ENCODE measurements at places on chromosomes 6 and 20. TPM values are rescaled to one million over a fixed set of nuclear protein-coding genes. Genes with fewer than 3 reads are reported as not detected.

Gene CYP21A2
- not detected for total RNA-seq

Gene OR2B6
- total RNA-seq: not detected

Gene PROKR2
- total RNA-seq: 44.8 TPM

Gene KHDC1L
- not detected for total RNA-seq

Gene ENPP5
- 5.0 TPM for total RNA-seq

Gene C20orf202
- total RNA-seq: 1.3 TPM

Gene DEFB116
- not detected for total RNA-seq

Gene HMGN3
- total RNA-seq: 58.8 TPM

Gene MOG
- total RNA-seq: 0.31 TPM

Gene GHRH
- not detected for total RNA-seq

Gene PMEPA1
- 7.5 TPM for total RNA-seq

Gene PARD6B
- total RNA-seq: 9.4 TPM

Gene SUPT3H
- 29.4 TPM for total RNA-seq

Gene EDEM2
- 8.1 TPM for total RNA-seq

Gene PTK7
- total RNA-seq: 43.8 TPM

Gene TAP2
- total RNA-seq: 8.8 TPM

Gene PRDM13
- total RNA-seq: not detected

Gene RAMACL
- 11.9 TPM for total RNA-seq

Gene TAAR2
- total RNA-seq: not detected

Gene CENPW
- total RNA-seq: 8.5 TPM

Gene CFAP61
- total RNA-seq: 3.1 TPM

Gene GRIK2
- total RNA-seq: 245 TPM

Gene RAET1L
- total RNA-seq: not detected

Gene CLDN20
- total RNA-seq: not detected

Gene HLA-DQA2
- total RNA-seq: not detected

Gene RALGAPA2
- 127 TPM for total RNA-seq

Gene KHDC1
- 5.6 TPM for total RNA-seq

Gene FKBP1A
- 101 TPM for total RNA-seq

Gene MYT1
- 22.5 TPM for total RNA-seq

Gene SLC52A3
- not detected for total RNA-seq

Gene NAPB
- total RNA-seq: 78.3 TPM

Gene RGS17
- total RNA-seq: 82.6 TPM

Gene PTGIS
- total RNA-seq: 7.5 TPM

Gene OR12D3
- not detected for total RNA-seq

Gene PSORS1C2
- total RNA-seq: not detected

Gene SNAP25
- 100 TPM for total RNA-seq

Gene MCHR2
- total RNA-seq: 8.5 TPM

Gene NKX2-4
- total RNA-seq: not detected
